ENCODE measurements at places on chromosomes 2 and 18.

GRCh38 chr2:9752441-9753275, 90.6 kb upstream of the TAF1B start:
- DNase-seq, result no peak

DNA sequence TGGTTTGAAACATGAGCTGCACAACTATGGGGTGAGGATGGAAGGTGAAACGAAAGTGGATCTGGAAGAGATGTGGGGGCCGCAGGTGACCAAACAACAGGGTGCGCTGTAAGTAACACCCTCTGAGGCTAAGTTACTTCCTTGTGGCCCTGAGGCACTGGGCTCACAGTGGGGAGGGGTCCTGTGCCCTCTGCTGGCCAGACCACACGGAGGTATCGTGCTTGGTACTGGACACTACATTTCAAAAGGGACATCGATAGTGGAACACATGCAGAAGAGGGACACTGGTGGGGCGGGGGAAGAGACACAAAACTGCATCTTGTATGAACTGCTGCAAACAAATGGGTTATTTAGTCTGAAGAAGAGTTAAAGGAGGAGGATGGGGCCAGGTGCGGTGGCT, 110.6 kb downstream of the CLIP4 start:
- no peak for DNase-seq

- no peak for DNase-seq
Observed at GRCh38 chr2:33145459-33145858, 198.7 kb downstream of the LTBP1 start.

- no peak for DNase-seq
Observed at GRCh38 chr2:14975381-14975780, 342.9 kb downstream of the LRATD1 start.

DNA sequence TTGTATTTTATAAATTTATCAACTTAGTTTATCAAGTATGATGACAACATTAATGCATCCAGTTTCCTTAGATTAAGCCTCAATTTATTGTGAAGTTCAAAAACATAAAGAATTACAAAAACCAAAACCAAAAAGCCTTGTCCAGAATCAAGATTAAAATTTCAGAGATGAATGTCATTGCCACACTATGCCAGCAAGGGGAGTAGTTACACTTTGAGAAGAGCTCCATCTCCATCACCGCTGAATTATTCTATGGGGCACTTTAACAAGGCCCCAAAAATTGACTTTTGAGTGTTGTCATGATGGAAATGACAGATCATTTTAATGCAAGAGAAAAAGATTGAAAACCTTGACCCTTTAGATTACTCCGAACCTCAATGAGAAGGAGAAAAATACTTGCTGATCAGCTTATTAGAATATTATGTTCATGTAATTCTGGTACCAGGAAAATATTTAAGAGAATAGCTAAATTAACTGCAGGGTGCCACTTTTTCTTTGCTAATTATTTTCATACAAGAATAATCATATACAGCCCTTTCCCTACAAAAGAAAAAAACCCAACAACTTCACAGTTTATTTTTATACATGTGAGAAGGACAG, 152.5 kb upstream of the AQP4 start:
- DNase-seq, result no peak

DNA sequence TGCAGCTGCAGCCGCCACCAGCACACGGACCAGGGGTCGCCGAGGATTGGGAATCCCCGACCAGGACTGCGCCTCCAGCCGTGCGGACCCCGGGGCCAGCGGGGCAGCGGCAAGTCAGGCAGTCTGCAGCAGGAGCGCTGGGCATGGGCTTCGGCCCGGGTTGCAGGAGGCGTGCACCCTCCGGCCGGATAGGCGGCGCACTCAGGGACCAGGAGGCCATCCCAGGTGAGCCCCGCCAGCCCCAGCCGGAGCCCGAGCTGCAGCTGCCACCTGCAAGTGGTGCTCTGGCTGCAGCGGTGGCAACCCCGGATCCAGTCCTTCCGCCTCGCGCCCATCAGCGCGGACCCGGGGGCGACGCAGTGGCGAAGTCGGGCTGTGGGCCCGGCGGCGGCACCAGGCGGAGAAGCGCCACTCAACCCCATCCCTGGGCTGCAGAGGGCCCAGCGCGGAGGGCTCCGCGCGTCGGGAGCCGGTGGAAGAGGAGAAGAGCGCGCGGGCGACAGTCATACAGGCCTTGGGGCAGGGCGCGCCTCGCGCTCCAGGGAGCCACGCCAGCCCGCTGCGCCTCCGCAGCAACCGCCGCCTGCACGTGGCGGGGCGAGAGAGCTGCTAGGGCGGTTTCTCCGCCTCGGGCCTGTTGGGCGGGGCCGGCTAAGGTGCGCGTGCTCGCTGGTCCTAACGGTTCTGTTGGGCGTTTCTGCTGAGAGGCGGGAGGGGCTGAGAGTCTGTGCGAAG, 73.8 kb downstream of the RPIA start:
- DNase-seq, result peak; percentile 15

GRCh38 chr18:57837917-57838548, 34.9 kb upstream of the ATP8B1 start:
- no peak for DNase-seq

DNA sequence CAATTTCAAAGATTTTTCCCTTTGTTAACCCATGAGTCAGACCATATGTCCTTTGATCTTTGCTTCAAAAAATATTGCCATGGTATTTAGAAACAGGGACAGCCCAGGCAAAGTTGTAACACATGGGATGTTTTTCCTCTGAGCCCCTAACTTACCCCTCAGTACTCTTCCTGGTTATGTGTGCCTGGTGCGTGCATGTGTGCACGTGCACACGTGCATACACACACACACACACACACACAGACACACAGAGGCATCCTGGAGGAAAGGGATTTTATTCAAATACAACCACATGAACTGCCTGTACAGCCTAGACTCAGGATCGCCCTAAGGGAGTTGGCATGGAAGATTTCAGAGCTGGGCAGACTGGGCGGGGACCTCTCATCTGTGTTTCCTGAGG, 5.1 kb downstream of the AFF3 start:
- no peak for DNase-seq

DNA sequence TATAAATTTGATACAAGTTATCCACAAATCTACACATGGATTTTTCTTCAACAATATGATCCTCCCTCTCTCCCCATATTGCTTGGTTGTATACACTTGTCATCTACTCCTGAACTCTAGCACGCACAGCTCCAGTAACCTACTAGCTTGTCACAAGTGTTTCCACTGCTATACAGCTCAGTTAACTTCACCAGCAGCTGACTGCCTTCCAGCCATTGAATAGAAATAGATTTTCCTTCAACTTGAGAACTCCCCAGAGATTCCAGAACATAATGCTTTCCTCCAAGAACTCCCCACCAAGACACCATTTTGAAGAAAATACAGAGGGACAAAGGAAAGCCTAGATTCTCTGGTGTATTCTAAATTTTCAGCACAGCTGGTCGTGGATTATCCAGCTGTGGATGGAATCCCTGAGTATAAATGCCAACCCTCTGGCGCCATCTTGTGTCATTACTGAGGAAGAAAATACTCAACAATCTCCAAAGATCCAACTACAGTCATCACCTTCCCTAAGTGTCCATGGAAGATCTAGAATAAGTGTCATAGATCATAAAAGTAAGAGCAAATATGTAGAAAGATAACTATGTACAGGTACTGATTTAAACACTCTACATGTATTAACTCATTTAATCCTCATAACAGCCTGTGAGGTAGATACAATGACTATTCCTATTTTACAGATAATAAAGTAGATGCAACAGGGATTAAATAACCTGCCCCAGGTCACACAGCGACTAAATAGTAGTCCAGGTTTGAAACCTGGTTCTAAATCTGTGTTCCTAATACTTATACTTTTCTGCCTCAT, 156.7 kb downstream of the ARHGAP28 start:
- peak; percentile 36 for DNase-seq
